ENCODE measurements at places on chromosomes 13 and 19.
A peak's percentile ranks its signal among the peaks of the same experiment; 100 is the strongest.

- DNase-seq, result peak; percentile 14
Observed at GRCh38 chr19:34431681-34432402, 3.7 kb downstream of the UBA2 start.

DNA sequence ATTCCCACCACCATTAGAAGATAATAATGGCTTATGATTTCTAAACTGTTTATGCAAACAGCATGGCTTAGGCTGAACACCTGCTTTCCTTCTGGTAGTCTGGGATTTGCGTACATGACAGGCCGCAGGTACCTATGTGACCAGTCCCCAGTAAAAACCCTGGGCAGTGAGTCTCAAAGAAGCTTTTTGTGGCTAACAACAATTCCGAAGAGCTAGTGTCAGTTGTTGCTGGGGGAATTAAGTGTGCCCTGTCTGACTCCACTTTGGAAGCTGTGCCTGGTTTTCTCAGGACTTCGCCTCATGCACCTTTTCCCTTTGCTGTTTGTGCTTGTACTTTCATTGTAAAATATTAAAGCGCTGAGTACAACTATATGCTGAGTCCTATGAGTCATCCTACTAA, 250.2 kb upstream of the MIR17HG start:
- no peak for DNase-seq

DNA sequence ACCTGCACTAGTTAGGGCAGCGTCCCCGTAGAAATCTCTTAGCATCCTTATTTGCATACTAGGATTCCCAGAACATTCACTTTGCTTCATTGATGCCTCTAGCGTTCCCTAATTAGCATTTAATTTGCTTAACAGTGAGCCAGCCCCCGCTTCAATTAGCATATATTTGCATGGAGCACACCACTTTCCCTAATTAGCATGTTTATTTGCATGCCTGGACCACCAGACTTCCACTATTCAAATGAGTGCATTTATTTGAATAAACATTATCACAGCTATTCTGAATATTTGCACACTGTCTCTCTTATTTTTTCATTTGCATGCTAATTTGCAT, 69.6 kb downstream of the RYR1 start:
- no peak for DNase-seq

DNA sequence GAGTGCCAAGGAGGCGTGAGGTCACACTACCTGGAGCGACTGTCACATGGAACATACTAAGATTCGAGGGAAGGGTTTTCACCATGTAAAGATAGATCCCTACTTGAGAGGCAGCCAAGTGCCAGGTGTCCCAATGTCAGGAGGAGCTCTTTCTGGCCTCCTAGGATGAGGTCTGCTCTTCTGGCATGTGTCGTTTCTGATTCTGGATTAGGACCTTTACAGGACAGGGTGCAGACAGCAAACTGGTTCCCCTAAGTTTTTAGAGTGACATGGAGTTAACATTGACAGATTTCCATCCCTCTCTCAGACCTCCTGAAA, 75.3 kb downstream of the ZNF536 start:
- no peak for DNase-seq

GRCh38 chr19:1228161-1228957, 9.4 kb downstream of the CBARP start:
- no peak for DNase-seq

DNA sequence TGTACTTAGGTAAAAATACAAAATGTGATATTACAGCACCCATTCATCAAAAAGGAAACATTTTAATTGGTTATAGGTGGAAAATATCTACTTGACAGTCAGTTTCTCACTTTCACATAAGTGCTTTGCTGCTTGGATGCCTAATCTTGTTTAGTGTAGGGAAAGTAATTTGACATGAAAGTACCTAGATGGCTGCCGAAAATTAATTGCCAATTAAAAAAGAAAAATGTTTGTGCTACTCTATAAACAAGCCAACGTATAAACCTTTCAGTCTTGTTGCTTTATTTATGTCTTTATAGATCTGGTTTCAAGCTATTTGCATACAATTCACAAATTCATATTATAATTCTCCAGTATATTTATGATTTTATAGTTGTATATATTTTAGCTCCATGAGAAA, 729.9 kb downstream of the DACH1 start:
- DNase-seq, result no peak

GRCh38 chr13:37412241-37412921, 186.2 kb downstream of the POSTN start:
- DNase-seq, result no peak

- no peak for DNase-seq
Observed at GRCh38 chr19:13938301-13939064, at the start of gene PODNL1. Gene PODNL1 (minus strand): TSS chr19:13938417. CDS start chr19:13938181, 236 bp downstream.

GRCh38 chr19:29695765-29696564, 19.1 kb downstream of the C19orf12 start:
- DNase-seq, result no peak

DNA sequence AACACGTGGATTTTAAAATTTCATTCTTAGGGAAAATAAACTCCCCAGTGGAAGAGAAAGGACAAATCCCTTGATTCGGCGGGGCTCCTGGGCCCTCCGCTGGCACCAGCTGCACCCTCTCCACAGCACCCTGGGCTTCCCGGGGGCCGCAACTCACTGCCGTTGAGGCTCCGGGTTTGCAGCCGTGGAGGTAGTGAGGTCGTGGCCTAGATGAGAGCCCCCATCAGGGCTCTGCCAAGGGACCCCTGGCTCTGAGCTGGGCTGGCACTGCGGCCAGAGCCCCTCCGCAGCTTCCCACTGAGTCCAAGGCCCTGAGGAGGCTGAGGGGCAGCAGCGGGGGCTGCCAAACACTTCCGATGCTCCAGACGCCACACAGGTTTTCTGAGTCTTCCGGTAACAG, 133.7 kb upstream of the MCF2L start:
- DNase-seq, result no peak

- DNase-seq, result peak; percentile 75
Observed at GRCh38 chr13:48975101-48975855, 434 bp upstream of the FNDC3A start.

DNA sequence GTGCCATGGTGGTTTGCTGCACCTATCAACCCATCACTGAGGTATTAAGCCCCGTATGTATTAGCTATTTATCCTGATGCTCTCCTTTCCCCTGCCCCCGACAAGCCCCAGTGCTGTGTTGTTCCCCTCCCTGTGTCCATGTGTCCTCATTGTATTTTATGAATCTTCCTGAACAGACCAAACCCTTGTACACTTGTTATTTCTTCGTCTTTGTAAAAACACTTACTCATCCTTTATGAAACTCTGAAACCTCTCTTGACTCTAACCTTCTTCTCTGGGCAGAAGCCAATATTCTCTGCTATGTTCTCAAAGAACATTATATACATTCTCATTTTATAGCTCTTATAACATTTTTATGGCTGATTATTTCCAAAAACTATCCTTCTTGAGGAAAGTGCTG, 746.9 kb downstream of the EFNB2 start:
- DNase-seq, result no peak

- no peak for DNase-seq
Observed at GRCh38 chr13:49459580-49459979, 15.5 kb downstream of the SETDB2 start.

DNA sequence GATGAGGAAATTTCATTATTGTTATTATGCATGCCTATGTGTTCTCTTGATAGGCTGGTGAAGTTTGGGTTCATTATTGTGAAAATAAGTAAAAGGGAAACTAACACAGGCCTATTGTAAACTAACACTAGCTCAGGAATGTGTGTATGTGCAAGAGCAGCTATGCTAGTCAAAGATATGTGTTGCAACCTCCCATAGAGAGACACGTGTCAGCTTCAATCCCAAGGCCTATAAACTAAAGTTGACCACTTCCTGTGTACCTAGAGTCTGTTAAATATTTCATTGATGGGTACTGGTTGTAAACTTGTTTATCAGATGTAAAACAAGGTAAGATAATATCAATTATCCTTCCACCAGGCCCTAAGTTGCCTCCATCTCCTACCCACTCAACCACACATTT, 44.7 kb upstream of the ZNF30 start:
- DNase-seq, result no peak

DNA sequence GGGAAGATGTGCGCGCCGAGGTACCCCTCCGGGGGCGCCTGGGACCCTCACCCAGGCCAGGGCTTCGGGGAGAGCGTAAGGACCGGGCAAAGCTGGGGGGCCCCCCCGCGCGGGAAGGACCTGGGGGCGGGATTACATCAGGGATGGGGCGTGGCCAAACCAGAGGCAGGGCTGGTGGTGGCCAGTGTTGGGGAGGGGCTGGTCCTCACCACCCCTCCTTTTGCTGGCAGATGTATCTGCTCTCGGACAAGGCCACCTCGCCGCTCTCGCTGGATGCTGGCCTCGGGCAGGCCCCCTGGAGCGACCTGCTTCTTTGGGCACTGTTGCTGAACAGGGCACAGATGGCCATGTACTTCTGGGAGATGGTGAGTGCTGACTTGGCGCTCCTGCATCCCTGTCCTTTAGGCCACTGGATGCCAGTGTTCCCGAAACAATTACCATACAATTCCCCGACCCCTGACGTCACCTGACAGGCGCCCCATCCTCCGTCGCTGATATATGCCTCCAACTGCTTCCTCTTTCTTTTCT, 25.3 kb downstream of the TRPM4 start:
- no peak for DNase-seq

GRCh38 chr13:84566780-84567179, 684.5 kb upstream of the SLITRK1 start:
- DNase-seq, result no peak

All from hematopoietic multipotent progenitor cell treated with erythropoietin and hydrocortisone succinate and interleukin-3 and kit ligand, for 6 days (in vitro differentiated cells).